ENCODE measurements at places on chromosomes 1 and 21.

- no peak for DNase-seq
These were observed 40.8 kb downstream of the RTCA start for GRCh38 chr1:100306735-100307313.

DNA sequence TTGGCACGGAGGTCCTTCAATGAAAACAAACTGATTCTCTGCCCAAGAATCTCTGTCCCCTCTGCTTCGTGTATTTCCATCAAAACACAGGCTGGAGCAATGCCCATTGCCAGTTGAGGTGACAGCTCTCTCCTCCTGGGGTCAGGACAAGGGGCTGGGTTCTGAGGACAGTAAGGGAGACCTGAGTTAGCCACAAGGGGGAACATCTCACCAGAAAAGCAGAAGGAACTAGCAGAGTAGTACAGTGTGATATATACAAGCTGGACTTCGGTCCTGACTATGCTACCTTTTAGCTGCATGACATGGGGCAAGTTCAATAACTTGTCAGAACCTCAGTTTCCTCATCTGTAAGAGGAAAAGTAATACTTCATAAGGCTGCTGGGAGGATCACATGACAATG, 50.3 kb downstream of the SYT2 start:
- no peak for DNase-seq

- no peak for DNase-seq
These were observed 88.4 kb downstream of the ADCY10 start for GRCh38 chr1:167825419-167826079.

- no peak for DNase-seq
These were observed 64.5 kb upstream of the LYST start for GRCh38 chr1:235931171-235931738.

- no peak for DNase-seq
These were observed 738 bp upstream of the KCNA2 start for GRCh38 chr1:110606657-110607535.

DNA sequence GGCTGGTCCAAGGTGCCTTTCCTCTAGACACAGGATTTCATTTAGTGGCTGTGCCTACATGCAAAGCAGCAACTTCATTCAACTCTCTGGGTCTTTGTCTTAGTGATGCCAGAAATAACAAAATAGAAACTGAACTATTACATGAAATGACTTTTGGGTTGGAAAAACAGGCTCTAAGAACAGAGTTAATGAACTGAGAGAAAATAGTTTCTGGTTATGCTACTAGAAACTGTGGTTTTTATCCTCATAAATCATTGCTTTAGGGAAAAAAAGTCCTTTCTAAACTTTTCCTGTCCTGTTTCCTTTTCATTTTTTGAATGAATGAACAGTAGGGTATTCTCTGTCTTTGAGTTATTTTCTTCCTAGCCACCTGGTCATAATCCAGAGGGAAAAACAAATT, 424.0 kb downstream of the KIF26B start:
- DNase-seq = no peak

- peak; percentile 32 for DNase-seq
These were observed 9.2 kb upstream of the CBR3 start for GRCh38 chr21:36125512-36126207.

DNA sequence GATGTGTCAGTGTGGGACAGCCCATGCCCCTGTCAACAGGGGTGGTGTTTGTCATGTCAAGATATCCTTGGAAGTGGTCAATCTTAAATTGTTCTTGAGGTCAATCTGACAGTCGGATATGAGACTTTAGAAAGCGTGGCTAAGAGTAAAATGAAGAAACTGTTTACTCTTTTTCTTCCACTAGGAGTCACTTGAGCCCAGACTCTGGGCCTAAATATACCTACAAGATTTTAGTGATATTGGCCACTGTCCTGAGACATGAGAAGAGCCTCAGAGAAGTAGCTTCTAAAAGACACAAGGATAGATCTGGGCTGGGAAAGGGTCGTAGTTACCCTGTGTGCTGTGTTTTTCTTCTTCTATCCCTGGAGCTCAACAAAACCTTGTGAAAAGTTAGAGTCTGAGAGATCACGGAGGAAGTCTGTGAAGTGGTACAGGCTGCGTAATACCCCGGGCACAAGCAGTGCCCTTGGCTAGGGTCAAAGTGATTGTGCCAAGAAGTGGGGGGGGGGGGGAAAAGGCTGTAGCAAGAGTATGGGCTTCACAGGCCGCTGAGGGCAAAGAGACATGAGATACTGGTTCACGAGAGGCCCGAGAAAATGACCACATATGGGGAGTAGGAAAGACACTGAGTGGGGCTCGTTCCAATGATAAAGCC, 355.2 kb upstream of the GREM2 start:
- DNase-seq = no peak

GRCh38 chr1:99943223-99943794, 26.5 kb upstream of the SLC35A3 start:
- DNase-seq = no peak

DNA sequence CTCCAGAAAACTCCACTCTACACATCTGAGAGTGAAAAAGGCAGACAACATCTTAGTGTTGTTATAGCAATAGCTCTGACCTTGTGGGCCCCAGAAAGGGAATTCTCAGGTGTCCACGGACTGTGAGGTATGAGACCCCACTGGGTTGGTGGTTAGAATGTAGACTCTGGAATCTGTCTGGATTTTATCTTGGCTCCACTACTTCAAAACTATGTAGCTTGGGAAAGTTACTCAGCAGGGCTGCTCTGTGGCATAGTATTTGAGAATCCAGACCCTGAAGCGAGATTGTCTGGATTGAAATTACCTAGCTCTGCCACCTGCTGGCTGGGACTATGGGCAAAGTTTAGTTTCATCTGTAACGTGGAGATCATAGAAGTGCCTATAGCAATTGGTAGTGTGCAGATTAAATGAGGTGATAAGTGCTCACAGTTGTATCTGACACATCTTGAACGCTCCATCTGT, 25.8 kb downstream of the PRDM2 start:
- peak; percentile 33 for DNase-seq

GRCh38 chr1:202045705-202046104, 35.3 kb downstream of the ELF3 start:
- no peak for DNase-seq

DNA sequence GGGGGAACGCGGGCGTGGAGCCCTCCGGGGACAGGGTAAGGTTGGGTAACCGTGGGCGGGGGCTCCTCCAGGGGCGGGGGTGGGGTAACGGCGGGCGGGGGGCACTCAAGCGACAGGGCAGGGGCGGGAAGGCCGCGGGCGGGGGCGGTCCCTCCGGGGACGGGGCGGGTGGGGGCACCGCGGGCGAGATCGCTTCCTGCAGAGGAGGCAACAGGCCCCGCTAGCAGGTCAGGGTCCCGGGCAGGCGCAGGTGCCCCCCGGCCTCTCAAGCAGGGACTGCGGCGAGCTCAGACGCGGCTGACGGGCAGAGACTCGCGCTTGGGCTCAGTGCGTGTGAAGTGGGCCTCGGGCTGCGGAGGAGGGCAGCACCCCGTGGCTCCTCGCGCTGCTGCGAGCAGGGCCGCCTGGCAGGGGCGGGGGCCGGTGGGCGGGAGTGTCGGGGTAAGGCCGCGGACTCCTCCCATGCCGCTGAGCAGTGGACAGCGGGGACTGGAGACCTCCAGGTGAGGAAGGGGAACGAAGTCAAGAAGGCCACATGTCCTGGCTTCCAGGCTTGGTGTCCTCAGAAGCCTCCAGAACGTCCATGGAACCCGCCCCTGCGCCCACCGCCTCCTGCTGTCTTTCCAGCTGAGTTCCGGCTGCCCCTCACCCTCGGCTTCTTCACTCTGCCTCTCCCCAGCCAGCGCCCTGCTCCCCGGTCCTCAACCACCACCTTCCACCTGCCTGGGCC, 627 bp upstream of the GNB1 start:
- peak; percentile 67 for DNase-seq

DNA sequence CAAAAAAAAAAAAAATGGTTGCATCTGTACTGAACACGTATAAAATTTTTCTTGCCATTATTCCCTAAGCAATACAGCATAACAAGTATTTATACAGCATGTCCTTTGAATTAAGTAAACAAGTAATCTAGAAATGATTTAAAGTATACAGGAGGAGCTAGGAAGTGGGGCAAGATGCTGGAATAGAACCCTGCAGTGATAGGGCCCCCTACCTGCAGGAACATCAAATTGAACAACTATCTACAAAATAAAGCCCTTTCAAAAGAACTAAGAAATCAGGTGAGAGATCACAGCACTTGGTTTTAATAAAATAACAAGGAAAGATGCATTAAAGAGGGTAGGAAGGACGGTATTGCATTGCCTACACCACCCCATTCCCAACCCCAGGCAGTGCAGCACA, 10.9 kb downstream of the TSHB start:
- DNase-seq = no peak

DNA sequence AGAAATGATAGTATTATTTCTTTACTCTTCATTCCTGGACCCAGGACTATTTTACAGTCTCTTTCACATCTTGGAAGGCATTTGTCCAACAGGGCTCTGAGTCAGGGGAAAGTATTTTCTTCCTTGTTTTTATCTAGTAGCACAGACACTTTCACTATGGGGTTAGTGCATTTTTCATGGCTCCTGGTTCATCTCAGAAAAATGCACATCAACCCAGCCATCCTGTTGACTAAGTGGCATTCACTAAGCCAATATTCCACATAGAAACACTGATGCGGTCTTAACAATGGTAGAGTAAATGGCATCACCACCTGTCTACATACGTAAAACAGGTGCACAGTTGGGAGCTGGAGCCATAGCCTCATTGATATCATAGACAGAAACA, 87.4 kb upstream of the C1orf21 start:
- DNase-seq = no peak

DNA sequence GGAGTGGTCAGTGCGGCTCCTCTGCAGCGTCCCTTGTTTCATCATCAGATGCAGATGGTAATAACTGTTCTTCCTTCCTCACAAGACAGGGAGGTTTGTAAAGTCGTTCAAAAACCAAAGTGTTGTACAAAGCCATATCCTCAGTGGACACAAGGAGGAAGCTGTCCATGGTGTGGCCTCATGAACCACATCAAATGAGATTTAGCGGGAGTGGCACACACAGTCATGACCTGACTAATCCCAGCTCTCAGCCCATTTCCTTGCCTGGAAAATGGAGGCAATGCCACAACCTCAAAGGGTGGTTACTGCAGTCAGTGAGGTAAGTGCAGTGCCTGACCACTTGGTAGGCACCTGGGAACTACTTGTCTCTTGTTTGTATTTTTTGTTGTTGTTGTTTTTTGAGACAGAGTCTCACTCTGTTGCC, 13.4 kb downstream of the ENTREP3 start:
- DNase-seq = no peak

GRCh38 chr1:85554630-85555327, 25.8 kb upstream of the CCN1 start:
- no peak for DNase-seq

DNA sequence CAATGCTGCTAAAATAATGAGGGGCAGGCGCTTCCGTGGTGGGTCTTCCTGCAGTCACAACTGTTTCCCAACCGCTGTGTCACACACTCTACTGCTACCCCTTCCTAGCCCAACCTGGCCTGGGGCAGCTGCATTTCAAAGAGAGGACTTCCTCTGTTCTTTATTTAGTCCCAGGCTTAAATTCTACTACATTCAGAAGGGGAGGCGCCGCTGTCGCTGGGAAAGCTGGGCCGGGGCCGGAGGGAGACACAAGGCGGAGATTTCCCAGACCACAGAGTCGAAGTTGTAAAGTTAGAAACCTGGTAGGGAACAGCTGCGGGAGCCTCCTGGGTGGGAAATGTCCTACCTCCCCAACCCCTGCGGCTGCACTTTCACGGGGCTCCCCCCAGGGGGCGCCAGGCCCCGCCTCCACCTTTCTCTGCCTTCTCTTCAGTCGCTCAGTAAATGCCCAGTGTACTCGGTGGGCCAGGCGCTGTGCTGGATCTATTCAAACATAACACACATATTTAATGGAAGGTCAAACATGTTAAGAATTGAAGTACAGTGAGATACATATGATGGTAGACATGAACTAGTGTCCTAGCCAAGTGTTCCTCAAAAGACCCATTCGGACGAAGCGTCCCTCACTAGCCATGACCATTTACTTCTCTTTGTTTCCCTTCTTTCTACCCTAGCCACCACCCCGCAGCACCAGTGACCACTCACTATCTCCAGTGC, 23.1 kb downstream of the DYRK3 start:
- DNase-seq = peak; percentile 31

DNA sequence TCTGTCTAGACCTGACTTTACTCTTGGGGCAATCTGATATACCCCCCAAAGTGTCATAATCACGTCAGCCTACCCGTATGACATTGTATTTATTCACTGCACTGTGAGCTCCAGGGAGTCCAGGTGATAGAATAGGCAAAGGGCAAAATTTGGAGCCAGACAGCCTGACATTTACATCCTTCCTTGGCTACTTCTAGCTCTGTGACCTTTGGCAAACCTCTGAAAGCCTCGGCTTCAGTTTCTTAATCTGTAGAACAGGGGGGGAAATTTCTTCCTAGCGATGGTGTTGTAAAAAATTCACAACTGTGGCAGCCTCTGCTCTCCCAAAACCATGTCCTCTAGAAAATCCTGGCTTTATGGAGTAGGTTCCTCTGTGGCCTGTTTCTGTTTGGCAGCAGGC, 240.9 kb downstream of the KIF26B start:
- no peak for DNase-seq

DNA sequence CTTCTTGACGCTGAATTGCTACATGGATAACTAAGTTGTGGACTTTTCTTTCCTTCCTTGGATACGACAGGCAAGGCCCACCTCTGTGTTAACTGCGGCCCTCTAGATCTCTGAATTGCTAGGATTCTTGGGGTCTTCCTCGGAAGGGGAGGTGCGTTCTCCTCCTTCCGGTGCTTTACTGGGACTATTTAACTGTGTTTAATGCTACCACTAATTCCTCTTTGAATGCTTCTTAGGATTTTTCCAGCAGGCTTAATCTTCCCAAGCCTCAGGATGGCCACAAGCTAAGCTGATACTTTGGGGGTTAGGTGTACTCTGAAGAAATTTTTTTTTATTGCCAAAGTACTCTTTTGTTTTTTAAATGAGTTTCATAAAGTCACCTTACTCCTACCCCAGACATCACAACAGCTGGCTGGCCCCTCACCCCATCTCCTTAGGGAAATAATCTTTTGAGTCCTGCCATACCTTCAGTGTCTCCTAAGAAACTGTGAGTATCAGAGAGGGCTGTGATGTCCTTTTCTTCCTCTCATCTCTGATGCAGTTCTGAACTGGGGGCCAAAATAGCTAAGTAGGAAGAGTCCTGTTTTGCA, 21.4 kb downstream of the KIRREL1 start:
- no peak for DNase-seq

GRCh38 chr1:36251794-36252481, 27.7 kb downstream of the THRAP3 start:
- DNase-seq = no peak

- DNase-seq = no peak
These were observed 1.2 kb downstream of the CHRM3 start for GRCh38 chr1:239387304-239388158.

GRCh38 chr1:110455151-110455550, 4.2 kb downstream of the PROK1 start:
- DNase-seq = no peak
